ENCODE measurements at places on chromosomes 7 and 10. TPM values are rescaled to one million over a fixed set of nuclear protein-coding genes. Genes with fewer than 3 reads are reported as not detected.
A peak's percentile ranks its signal among the peaks of the same experiment; 100 is the strongest.

ARMC3 gene
- 1.0 TPM for total RNA-seq

RAMP3 gene
- total RNA-seq, result 0.13 TPM

GRCh38 chr7:98265841-98266271 lies 13.8 kb upstream of the TECPR1 start:
- no peak for DNase-seq
- H3K36me3 ChIP-seq, result no peaks in the 10 kb centered on the region
- H3K4me1 ChIP-seq, result no peaks in the 10 kb centered on the region
- no peaks in the 10 kb centered on the region for H3K27me3 ChIP-seq

- no peak overlapping the region for H3K4me3 ChIP-seq
- DNase-seq, result no peak
- H3K27me3 ChIP-seq, result 0 out of 2 replicates have a peak, but pooled peaks cover 2% of the 10 kb centered on the region
- H3K27ac ChIP-seq, result no peak overlapping the region
Observed at GRCh38 chr10:123741146-123741545, 75.0 kb downstream of the GPR26 start.

COL1A2 gene
- 1.3 TPM for total RNA-seq

GRCh38 chr10:104199567-104199966 lies 32.6 kb downstream of the CFAP43 start:
- no peak for DNase-seq
- no peak overlapping the region for H3K4me3 ChIP-seq
- H3K27me3 ChIP-seq, result peaks cover 2% of the 10 kb centered on the region

- H3K4me3 ChIP-seq, result no peak overlapping the region
- H3K27ac ChIP-seq, result no peak overlapping the region
- no peaks in the 10 kb centered on the region for H3K27me3 ChIP-seq
- H3K36me3 ChIP-seq, result no peaks in the 10 kb centered on the region
- H3K4me1 ChIP-seq, result no peaks in the 10 kb centered on the region
Observed at GRCh38 chr10:6347391-6347951, 144.7 kb downstream of the PFKFB3 start.

- H3K4me3 ChIP-seq, result no peak overlapping the region
- no peaks in the 10 kb centered on the region for H3K36me3 ChIP-seq
Observed at GRCh38 chr10:64762861-64763260, 1241.7 kb downstream of the REEP3 start.

ATRNL1 gene
- total RNA-seq, result 17.1 TPM

MACROH2A2 gene
- 3.0 TPM for total RNA-seq

- H3K4me1 ChIP-seq, result no peaks in the 10 kb centered on the region
- no peaks in the 10 kb centered on the region for H3K36me3 ChIP-seq
- no peaks in the 10 kb centered on the region for H3K27me3 ChIP-seq
- no peak for DNase-seq
- no peak overlapping the region for H3K27ac ChIP-seq
Observed at GRCh38 chr7:4788627-4789189, 13.3 kb downstream of the AP5Z1 start.

GRCh38 chr7:101238226-101239182 lies 902 bp upstream of the CLDN15 start:
- no peaks in the 10 kb centered on the region for H3K27me3 ChIP-seq
- DNase-seq, result no peak
- no peak overlapping the region for H3K27ac ChIP-seq
- H3K36me3 ChIP-seq, result no peaks in the 10 kb centered on the region
- peaks cover under 1% of the 10 kb centered on the region for H3K4me1 ChIP-seq
- no peak overlapping the region for H3K4me3 ChIP-seq

PLEKHA1 gene
- total RNA-seq, result 95.5 TPM

DNA sequence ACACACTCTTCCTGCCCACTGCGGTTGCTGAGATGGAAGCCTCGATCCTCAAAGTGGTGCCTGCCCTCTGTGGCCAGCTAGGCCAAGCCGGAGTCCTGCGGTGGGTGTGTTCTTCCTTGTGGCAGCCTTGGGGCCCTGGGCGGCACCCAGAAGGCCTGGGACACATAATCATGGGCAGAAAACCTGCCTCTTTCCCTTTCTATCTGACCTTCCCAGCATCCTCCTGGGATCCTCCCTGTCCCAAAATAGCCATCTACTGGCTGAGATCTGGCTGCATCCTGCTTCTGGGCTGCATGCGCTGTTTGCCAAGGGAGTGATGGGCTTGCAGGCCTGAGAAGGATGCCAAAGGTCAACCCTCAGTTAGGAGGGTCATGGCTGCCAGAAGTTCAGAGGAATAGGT lies 23.9 kb downstream of the COL13A1 start:
- no peak for DNase-seq
- no peaks in the 10 kb centered on the region for H3K27me3 ChIP-seq
- no peaks in the 10 kb centered on the region for H3K4me1 ChIP-seq
- no peak overlapping the region for H3K27ac ChIP-seq
- H3K36me3 ChIP-seq, result no peaks in the 10 kb centered on the region
- H3K4me3 ChIP-seq, result no peak overlapping the region

DNA sequence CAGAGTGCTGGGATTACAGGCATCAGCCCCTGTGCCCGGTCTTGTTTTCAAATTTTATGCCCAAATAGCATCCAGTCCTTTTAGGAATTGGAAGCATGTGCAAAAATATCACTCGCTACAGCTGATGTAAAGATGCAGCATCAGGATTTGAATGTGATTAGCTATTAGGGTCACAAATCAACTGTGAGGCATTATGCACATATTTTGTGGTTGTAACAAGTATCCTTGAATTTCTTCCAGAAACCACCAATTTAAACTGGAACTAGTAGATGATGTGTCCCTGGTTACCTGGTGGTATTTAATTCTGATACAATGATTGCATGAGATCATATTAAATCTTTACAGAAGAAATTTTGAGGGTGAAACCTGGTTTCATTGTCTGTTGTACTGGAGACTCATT lies 41.0 kb upstream of the ITGA8 start:
- no peaks in the 10 kb centered on the region for H3K4me1 ChIP-seq
- H3K4me3 ChIP-seq, result no peak overlapping the region

DNA sequence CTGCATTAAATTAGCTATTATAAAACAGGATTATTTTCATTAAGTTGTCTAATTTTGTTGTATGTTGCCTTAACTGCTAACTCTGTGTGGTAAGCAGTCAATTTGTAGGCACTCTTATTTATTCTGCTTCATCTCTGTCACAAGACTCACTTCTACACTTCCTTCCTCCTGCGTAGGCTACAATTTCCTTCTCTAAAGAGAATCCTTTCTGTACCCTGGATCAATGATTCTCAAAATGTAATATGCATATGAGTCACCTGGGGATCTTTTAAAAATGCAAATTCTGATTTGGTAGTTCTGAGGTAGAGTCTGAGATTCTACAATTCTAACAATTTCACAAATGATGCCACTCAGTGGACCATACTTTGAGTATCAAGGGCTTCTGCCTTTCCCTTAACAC lies 4.4 kb upstream of the UBE2D1 start:
- no peaks in the 10 kb centered on the region for H3K4me1 ChIP-seq
- no peak for DNase-seq
- no peak overlapping the region for H3K27ac ChIP-seq
- no peak overlapping the region for H3K4me3 ChIP-seq
- no peaks in the 10 kb centered on the region for H3K36me3 ChIP-seq

DNA sequence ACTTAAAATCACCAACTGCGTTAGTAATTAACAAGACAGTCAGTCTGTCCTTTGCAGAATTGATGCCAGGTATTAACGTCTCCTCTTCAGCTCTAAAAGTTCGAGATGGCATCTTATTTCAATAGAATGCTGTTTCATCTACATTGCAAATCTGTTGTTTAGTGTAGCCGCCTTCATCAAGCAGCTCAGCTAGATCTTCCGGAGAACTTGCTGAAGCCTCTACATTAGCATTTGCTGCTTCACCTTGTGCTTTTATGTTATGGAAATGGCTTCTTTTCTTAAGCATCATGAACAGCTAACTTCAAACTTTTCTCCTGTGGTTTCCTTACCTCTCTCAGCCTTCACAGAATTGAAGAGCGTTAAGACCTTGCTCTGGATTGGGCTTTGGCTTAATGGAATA lies 95.5 kb upstream of the FAM20C start:
- H3K36me3 ChIP-seq, result no peaks in the 10 kb centered on the region
- H3K4me1 ChIP-seq, result no peaks in the 10 kb centered on the region
- DNase-seq, result no peak
- H3K27me3 ChIP-seq, result no peaks in the 10 kb centered on the region

LIPF gene
- not detected for total RNA-seq

DNA sequence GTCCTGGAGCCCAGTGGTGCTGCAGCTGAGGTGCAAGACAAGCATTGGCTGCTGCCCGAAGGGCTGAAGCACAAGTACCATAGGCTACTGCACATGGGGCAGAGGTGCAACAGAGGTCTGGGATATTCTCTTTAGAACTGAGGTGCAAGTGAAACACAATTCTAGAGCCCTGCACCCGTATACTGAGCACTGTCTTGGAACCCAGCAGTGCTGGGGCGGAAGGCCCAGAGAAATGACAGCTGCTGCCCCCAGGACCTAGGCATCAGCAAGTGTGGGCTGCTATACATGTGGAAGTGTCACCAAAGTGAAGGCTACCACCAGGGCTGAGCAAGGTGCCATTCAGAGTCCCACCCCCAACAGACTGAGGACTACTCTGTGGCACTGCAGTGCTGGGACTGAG lies 393.6 kb upstream of the STEAP1 start:
- no peak overlapping the region for H3K27ac ChIP-seq
- no peak overlapping the region for H3K4me3 ChIP-seq
- no peaks in the 10 kb centered on the region for H3K27me3 ChIP-seq
- no peaks in the 10 kb centered on the region for H3K36me3 ChIP-seq
- DNase-seq, result no peak

- DNase-seq, result no peak
- H3K36me3 ChIP-seq, result no peaks in the 10 kb centered on the region
- H3K27me3 ChIP-seq, result peaks cover 34% of the 10 kb centered on the region
- H3K4me1 ChIP-seq, result peaks cover 4% of the 10 kb centered on the region
Observed at GRCh38 chr7:78024591-78024990, 226.0 kb downstream of the PHTF2 start.

DNA sequence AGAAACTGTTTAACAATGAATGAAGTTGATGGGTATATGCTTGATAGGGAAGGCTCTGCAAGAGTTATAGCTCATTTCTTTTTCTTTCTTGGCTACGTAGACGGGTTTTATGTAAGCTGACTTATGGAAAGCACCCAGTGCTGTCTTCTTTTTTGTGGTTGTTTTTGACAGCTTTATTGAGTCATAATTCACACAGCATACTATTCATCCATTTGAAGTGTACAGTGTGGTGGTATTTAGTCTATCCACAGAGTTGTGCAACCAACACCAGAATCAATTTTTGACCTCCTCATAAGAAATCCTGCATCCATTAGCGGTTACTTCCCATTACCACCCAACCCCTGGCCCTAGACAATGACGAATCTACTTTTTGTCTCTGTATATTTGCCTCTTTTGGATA lies 240.6 kb upstream of the KIAA1217 start:
- no peaks in the 10 kb centered on the region for H3K4me1 ChIP-seq
- no peaks in the 10 kb centered on the region for H3K27me3 ChIP-seq
- H3K4me3 ChIP-seq, result no peak overlapping the region
- H3K27ac ChIP-seq, result no peak overlapping the region

DNA sequence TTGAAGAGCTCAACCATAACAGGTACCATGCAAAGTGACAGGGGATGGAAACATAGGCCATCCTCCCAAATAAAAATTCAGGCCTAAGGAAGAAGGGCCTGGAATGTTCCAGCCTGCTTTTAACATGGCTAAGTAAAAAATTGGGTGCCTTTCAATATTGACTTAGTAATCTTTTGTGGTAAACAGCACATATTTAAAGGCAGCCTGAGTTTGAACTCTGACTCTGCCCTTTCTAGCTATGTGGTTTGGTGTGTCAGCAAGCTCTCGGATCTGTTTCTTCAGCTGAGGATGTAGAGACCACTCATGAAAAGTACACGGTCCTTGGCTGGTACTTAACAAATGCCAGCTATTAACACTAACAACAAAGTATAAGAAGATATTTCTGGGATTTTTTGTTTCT lies 191.8 kb upstream of the CDCA7L start:
- no peak for DNase-seq
- no peak overlapping the region for H3K27ac ChIP-seq
- H3K36me3 ChIP-seq, result no peaks in the 10 kb centered on the region

DNA sequence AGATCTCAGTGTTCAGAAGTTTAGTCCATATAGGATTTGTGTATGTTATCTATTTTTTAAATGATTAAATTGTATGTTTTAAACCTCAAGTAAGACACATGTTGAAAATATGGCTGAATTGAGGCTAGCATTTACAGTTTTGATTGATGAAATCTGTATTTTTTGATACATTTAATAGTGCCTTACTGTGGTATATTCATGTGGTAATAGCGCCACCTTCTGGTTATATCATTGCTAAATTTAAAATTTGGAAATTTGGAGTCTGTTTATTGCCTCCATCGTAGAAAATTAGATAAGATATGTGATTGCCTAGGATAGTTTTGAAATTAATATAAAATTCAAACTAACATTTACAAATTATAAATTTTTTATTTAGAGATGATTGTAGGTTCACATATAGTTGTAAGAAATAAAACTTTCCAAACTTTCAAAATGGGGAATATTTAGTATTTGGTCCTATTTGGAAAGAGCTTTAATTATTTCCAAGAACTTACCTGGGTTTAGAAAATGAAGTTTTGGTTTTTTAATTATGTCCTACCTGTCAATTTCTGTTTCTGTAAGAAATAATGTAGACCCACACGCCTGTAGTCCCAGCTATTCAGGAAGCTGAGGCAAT lies 19.1 kb upstream of the ARMS2 start:
- no peak overlapping the region for H3K27ac ChIP-seq
- no peaks in the 10 kb centered on the region for H3K27me3 ChIP-seq
- no peaks in the 10 kb centered on the region for H3K4me1 ChIP-seq
- peak; percentile 18 for DNase-seq
- H3K4me3 ChIP-seq, result no peak overlapping the region
- H3K36me3 ChIP-seq, result peaks cover 13% of the 10 kb centered on the region

GRCh38 chr10:36301539-36301938 lies 659.4 kb upstream of the FZD8 start:
- no peak for DNase-seq
- H3K27me3 ChIP-seq, result no peaks in the 10 kb centered on the region
- H3K4me3 ChIP-seq, result no peak overlapping the region
- no peaks in the 10 kb centered on the region for H3K36me3 ChIP-seq
- no peaks in the 10 kb centered on the region for H3K4me1 ChIP-seq

- no peak overlapping the region for H3K4me3 ChIP-seq
Observed at GRCh38 chr7:45580053-45580872, 6.1 kb downstream of the ADCY1 start.

GRCh38 chr7:117231047-117231359 lies 91.9 kb downstream of the WNT2 start:
- no peaks in the 10 kb centered on the region for H3K36me3 ChIP-seq
- H3K4me3 ChIP-seq, result no peak overlapping the region

DNA sequence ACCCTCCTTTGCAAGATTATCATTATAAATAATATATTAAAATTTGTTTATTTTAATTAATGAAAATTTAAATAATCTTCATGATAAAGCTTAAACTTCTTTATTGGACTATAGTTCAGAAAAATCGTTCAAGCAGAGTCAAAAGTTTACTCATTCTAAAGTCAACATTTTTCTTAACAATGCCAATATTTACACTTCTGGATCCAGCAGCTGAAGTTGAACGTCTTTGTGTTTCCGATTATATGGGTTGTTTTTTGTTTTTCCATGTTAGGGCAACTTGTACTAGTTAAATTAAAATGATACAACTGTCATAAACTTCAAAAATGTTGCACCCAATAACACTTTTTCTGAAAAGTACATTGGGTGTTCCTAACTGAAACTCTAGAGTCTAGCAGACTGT lies 43.8 kb downstream of the GRB10 start:
- H3K4me3 ChIP-seq, result no peak overlapping the region
- no peak overlapping the region for H3K27ac ChIP-seq
